ENCODE measurements at places on chromosomes 16 and 17.

GRCh38 chr17:31248986-31249834, 47.8 kb downstream of the OMG start:
- no peak for DNase-seq

DNA sequence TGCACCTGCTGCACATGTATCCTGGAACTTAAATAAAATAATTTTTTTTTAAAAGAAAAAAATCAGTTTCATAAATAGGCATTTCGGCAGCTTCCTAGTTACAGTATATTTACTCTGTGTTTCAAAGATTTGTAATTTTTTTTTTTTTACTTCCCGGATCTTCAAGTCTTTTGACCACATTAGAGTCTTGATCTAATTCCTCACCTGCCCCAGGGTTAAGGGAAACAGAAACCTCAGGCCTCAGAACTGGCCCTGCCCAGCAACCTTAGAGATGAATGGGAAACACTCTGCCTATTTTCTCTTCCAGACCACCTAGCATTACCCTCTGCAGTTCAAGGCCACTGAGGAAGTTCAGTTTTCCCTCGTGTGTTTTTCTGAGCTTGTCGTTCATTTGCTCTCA, 304.0 kb downstream of the MAF start:
- DNase-seq: no peak

- DNase-seq: no peak
Measured at GRCh38 chr16:16022683-16023064, 73.3 kb downstream of the ABCC1 start.

DNA sequence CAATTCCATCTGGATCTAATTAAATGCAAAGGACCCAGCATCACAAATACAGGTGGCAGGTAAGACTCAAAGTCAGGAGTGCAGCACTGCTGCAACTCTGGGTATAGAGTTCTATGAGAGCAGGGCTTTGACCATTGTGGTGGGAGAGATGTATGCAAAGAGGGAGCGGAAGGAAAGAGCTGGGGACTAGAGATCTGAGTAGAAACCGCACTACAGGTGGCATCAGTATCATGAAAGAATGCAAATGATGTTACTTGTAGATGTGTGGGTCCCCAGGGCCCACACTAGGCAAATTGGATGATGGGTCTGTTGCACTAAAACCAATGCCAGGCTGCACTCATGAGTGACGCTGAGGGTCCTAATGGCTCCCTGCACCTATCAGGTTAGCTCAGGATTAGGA, 287.1 kb upstream of the ASIC2 start:
- no peak for DNase-seq

DNA sequence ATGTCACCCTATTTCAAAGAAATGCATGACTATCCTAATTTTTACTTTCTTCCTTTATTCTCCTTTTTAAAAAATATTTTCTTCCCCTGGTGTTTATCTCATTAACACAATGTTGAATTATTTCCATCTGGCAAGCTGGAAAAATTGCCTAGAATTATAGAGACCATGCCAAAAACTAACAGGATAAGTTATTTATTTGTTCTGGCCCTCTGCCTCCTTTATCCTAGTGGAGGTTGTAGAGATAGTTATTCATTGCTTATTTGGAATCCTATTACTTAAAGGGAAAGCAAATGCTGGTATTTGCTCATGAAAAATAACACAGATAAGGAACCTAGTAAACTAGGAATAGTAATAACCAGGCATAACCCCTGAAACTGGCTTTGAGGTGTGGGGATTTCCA, 684.9 kb upstream of the KIF2B start:
- DNase-seq: no peak

- DNase-seq: no peak
Measured at GRCh38 chr17:58232707-58233156, 5.7 kb upstream of the LPO start.

DNA sequence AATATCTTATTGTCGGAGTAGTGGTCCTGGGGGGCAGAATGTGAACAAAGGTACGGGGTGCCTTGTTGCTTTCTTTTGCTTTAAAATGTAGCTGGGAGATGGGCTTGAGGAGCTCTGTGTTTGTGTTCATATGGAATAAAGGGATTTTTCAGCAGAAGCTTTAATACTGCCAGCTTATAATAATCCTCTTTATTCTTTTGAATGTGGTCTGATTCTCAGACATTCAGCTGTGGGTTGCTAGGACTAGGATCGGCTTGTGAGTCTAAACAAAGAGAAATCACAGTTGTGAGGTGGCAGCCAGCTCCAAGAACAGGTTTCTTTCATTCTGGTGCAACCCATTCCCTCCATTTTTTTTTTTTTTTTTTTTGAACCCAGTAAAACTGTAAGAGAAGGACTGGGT, 7.2 kb downstream of the MRPL58 start:
- DNase-seq: no peak

- DNase-seq: peak; percentile 63
Measured at GRCh38 chr16:54930005-54930868, at the start of gene IRX5. TSS of gene IRX5 (plus strand) at chr16:54930865. CDS start at chr16:54931199, 334 bp downstream.

DNA sequence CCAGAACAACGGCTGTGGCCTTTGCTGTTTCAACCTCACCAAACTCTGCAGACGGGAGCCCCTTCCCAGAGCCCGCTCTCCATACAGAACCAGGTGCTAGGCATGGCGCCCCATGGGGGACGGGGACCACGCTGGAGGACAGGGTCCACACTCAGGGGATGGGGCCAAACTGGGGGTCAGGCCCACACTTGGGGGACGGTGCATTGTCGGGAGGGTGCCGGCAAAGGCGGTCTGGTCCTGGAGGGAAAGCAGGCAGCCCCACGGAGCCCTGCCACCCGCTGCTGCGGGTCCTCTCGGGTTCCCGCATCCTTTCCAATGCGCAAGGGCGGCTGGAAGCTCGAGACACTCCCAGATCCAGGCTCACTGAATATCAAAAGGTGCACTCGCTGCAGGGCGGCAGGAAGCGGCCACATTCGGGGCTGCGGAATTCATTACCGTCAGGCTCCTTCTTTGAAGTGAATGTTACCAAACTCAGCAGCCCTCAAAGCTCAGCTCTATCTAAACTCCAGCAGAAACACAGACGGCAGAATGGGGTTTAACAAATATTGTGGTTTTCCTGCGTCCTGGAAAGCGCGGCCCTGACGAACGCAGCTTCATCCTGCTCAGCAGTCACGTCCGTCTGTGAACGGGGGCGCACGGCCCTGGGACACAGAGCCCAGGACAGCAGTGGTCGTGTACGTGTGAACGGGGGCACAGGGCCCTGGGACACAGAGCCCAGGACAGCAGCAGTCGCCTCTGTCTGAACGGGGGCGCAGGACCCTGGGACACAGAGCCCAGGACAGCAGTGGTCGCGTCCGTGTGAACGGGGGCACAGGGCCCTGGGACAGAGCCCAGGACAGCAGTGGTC, 41.3 kb downstream of the LMF1 start:
- DNase-seq: no peak

GRCh38 chr17:73490851-73491250, 153.4 kb downstream of the SDK2 start:
- DNase-seq: no peak

DNA sequence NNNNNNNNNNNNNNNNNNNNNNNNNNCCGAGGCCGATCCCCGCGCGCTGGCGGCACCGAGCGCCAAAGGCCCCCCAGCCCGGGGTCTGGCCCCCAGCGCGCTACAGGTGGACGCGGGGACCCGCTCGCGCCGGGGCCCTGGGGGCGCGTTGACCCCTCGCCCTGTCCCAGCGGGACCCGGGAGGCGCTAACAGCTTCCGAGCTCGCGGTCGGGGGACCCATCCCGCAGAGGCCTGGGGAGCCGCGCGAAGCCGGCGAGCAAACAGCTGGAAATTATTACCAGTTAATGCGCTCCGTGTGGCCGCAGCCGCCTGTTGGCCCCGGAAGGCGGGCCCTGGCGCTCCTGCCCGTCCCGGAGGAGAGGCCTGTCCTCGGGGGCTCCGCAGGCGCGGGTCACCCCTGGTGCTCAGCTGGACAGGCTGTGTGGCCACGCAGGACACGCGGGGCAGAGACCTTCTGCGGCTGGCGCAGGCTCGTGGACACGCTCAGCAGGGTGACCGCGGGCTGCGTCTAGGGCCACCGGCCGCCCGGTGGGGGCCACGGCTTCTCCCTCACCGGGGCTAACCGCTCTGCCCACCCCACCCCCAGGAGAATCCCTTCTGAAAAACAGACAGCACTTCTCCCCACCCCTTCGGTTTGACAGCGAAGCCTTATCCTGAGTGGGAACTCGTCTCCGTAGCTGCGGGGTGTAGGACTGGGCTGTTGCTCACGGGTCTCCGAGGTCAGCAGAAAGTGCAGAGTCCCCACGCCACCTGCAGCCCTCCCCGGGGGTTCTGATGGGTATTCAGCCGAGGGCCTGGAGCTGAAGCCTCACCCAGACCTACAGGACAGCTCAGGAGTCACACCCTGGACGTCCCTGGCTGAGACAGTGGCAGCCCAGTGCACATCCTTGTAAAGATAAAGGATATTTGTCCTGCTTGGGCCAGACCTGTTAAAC, 138.7 kb upstream of the RPH3AL start:
- no peak for DNase-seq

- no peak for DNase-seq
Measured at GRCh38 chr17:27181935-27182334, 112.0 kb upstream of the WSB1 start.

- no peak for DNase-seq
Measured at GRCh38 chr17:21382560-21383495, 6.7 kb downstream of the KCNJ12 start.

DNA sequence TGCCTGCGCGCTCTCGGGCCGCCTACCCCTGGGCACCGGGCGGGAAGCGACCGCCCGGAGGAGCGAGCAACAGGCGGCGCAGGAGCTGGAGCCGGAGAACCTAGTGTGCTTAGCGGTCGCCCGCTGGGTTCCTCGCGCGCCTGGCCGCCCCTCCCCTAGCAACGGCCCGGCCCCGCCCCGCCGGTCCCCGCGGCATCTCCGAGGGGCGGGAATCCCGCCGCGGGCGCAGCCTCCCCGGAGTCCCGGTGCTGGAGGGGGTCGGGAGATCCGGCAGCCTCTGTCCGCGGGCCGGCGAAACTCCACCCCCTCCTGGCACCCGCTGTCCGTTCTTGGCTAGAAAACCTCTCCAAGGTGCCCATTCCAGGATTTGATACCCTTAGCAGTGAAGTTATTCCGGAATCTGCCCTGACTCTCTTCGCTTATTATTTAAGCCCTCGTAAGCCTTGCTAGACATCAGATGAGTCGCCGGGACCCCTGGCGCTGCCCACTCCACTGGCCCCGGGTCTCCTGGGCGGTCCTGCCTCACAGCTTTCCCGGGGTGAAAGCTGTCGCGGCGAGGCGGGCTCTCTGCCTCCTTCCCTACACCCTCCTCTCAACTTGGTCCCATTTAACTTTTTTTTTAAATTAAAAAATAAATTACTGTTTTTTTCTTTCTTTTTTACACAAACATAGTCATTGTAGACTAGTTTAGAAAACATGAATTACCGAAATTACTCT, at the start of gene RPRML:
RPRML (minus strand) TSS at position 107 of the 717 bp plus-strand sequence. CDS start 246 bp downstream, outside the sequence.
- no peak for DNase-seq

DNA sequence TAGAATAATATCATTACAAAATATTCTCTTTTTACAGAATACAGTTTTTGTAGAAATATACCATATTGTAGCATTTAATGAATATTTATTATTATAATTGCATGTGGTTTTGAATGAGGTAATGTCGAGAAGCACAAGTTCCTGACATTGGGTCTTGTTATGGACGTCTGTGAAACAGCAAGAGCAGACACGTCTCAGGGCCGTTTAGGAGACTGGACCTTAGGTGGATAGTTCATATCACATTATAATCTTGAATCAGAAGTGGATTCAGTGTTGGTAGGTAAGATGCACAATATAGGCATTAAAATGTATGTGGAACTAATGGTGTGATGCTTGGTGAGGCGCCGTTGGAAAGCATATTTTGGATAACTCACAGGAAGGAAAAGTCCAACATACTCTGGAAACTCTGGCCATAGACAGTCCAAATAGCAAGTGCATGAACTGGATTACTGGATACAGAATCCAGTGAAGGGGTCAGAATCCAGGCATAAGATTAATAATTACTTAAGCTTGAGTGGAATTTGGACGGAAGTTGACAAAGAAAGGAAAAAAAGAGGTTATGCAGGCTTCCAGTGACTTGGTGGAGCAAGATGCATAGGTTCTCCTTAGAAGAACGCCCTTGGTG, 17.2 kb downstream of the ABCA8 start:
- DNase-seq: no peak

- no peak for DNase-seq
Measured at GRCh38 chr17:1038459-1039122, 41.7 kb downstream of the TIMM22 start.

DNA sequence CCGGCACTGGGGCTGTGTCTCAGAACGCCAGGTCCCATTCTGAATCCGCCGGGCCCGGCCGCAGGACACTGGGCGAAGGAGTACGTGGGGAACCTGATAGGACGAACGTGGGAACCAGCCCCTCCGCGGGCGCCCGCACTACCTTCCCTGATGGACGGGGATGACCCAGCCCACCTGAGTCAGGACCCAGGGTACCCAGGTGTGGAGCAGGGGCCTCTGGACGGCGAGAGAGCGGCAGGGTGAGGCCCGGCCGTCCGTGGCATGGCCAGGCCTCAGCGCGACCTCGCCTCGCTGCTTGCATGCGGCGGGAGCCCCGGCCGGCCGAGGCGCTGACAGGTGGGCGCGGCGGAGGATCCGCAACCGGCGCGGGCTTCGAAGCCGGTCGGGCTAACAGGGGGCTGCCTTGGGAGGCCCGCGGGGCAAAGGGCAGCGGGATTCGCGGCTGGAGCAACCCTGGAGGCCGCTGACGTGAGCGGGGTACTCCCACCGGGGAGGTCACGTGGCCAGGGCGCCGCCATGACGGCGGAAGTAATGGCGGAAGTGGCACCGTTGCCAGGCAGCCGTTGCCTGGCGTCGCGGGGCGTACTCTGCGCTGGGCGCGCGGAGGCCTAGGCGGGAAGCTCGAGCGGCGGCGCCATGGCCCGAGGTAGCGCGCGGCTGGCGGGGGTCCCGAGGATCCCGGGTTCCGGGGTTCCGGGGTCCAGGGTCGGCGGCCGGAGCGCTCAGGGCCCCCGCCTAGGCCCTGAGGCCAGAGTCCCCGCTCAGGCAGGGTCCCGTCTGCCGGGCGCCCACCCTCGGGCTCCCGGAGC, at the start of gene WDR90:
WDR90 (plus strand) TSS at position 585 of the 809 bp plus-strand sequence; CDS start at position 637, 52 bp downstream.
- peak; percentile 78 for DNase-seq

DNA sequence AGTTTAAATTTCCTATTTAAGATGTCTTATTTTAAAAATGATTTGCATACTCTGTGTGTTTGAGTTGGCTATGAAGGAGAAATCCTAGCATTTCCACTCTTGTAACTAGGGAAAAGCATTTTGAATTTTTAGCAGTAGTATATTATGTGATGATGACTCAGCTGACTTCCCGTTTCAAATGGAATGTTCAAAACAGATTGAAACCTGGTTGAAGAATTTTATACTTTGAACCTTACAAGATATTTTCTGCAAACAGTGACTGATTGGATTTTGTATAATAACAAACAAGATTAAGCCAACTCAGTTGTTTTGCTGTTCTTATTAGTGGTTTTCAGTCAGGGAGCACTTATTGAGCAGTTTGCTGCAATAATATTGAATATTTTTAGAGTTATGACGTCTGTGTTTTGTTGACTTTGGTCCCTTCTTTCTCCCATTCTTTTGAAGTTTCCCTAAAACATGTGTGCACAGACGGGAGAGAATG, 8.0 kb downstream of the TNRC6A start:
- no peak for DNase-seq

- DNase-seq: no peak
Measured at GRCh38 chr17:57419940-57420550, 163.7 kb downstream of the MSI2 start.

GRCh38 chr16:11401161-11402050, 56.1 kb downstream of the RMI2 start:
- no peak for DNase-seq

- no peak for DNase-seq
Measured at GRCh38 chr16:933581-933980, 37.2 kb downstream of the LMF1 start.
